ENCODE measurements at places on chromosomes 16 and 17. TPM values are rescaled to one million over a fixed set of nuclear protein-coding genes. Genes with fewer than 3 reads are reported as not detected.
A peak's percentile ranks its signal among the peaks of the same experiment; 100 is the strongest.

The CX3CL1 gene
- 0.35 TPM for total RNA-seq

GRCh38 chr16:25111403-25112166 is at the start of gene LCMT1:
LCMT1 (plus strand) TSS chr16:25111742; CDS start chr16:25111884, 142 bp downstream.
- H3K27me3 ChIP-seq, result no peaks in the 10 kb centered on the region
- H3K4me3 ChIP-seq, result peak within 1 kb of the TSS; percentile 79
- peak; percentile 97 for DNase-seq
- no peaks in the 10 kb centered on the region for H3K36me3 ChIP-seq
- peak within 1 kb of the TSS; percentile 31 for H3K27ac ChIP-seq
- H3K4me1 ChIP-seq, result peaks cover 18% of the 10 kb centered on the region

The TRPV3 gene
- 3.6 TPM for total RNA-seq

DNA sequence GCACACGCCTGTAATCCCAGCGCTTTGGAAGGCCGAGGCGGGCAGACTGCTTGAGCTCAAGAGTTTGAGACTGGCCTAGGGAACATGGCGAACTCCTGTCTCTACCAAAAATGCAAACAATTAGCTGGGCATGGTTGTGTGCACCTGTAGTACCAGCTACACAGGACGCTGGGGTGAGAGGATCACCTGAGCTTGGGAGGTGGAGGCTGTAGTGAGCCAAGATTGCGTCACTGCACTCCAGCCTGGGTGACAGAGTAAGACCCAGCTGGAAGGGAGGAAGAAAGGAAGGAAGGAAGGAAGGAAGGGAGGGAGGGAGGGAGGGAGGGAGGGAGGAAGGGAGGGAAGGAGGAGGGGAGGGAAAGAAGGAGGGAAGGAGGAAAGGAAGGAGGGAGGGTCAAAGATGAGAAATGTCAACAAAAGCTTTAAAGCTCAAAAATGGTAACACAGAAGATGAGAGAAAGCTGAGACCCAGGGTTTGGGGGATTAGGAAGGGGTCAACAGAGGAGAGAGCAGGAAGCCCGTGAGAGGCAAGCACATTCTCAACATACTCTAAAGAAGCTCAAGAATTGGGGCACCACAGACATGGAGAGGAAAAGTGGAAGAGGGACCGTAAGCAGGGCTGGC is 5.0 kb upstream of the KRT19 start:
- H3K36me3 ChIP-seq, result no peaks in the 10 kb centered on the region
- no peak overlapping the region for H3K4me3 ChIP-seq
- no peaks in the 10 kb centered on the region for H3K27me3 ChIP-seq
- no peak for DNase-seq
- peaks cover 59% of the 10 kb centered on the region for H3K4me1 ChIP-seq

GRCh38 chr17:70368011-70368410 is 198.7 kb downstream of the KCNJ2 start:
- no peaks in the 10 kb centered on the region for H3K36me3 ChIP-seq
- DNase-seq, result no peak
- H3K27me3 ChIP-seq, result peaks cover 6% of the 10 kb centered on the region
- H3K4me3 ChIP-seq, result no peak overlapping the region

DNA sequence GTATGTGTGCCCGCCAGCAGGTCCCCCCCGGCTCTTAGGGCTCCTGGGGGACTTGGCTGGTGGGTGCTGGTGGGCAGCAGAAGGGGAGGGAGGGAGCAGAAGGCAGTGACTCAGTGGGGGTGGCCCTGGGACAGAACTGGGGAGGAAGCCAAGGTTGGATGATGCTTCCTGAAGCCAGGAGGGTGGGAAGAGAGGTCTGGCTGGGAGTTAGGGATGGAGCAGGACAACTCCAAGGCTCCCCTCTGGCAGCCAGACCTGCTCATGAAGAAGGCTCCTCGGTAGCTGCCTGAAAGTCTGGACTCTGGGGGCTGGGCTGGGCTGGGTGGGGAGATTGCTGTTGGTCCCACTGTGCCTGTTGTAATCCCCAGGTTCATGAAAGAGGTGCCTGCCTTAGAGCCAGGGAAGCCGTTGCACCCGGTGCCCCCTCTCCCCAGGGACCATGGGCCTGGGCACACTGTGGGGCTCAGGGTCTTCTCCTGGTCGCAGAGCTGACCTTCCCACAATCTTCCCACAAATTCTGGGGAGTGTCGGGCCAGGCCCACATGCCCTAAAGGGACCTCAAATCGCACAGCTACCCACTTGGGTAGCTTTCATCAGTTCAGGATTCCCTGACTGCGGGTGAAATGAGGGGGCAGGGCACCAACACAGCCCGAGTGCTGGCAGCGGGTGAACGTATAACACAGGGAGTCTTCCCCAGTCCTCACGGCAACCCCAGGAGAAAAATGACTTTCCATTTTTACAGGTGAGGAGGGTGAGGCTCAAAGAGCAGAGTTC is 1.1 kb upstream of the PLEKHG4 start:
- DNase-seq, result peak; percentile 72
- peak overlapping the region; percentile 71 for H3K4me3 ChIP-seq
- 0 out of 2 replicates have a peak, but pooled peaks cover 4% of the 10 kb centered on the region for H3K36me3 ChIP-seq
- no peaks in the 10 kb centered on the region for H3K27me3 ChIP-seq
- peaks cover 23% of the 10 kb centered on the region for H3K4me1 ChIP-seq
- H3K27ac ChIP-seq, result peak overlapping the region; percentile 99

GRCh38 chr16:85924675-85925074 is 25.7 kb downstream of the IRF8 start:
- peaks cover 76% of the 10 kb centered on the region for H3K27me3 ChIP-seq
- DNase-seq, result peak; percentile 14

DNA sequence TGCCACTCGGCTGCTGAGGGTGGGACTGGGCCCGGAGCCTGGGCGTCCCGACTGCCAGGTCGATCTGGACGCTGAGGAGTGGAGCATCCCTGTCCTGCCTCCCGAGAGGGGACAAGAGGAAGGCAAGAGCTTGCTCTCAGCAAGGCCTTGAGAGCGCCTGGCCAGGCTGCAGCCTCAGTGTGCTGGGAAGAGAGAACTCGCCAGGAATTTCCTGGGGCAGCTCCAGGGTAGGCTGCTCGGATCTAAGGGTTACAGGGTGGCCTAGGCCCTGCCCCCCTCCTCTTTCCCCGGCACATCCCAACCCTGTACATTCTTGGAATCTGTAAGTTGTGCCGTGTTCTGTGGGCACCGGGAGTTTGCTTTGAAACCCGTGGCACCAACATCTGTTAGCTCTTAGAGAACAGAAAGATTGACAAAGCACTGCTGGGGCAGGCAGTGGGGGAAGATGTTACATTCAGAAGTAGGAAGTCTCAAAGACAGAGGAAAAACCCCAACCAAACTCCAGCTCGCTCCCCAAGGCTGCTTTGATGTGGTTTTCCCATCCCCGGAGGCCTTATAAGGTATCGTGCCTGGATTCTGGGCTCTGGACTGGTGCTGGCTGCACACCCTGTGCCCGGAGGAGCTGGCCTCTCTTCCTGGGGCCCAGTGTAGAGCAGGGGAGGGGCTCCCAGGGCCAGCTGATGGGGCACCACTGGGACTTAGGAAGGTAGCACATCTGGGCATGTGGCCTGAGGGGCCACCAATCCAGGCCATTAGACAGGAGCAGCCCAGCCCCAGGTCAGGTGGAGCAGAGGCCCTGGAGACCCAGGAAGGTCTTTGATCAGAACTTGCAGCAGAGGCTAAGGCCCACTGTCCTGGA is 55.2 kb downstream of the NKD1 start:
- H3K4me1 ChIP-seq, result peaks cover 5% of the 10 kb centered on the region
- H3K4me3 ChIP-seq, result no peak overlapping the region

DNA sequence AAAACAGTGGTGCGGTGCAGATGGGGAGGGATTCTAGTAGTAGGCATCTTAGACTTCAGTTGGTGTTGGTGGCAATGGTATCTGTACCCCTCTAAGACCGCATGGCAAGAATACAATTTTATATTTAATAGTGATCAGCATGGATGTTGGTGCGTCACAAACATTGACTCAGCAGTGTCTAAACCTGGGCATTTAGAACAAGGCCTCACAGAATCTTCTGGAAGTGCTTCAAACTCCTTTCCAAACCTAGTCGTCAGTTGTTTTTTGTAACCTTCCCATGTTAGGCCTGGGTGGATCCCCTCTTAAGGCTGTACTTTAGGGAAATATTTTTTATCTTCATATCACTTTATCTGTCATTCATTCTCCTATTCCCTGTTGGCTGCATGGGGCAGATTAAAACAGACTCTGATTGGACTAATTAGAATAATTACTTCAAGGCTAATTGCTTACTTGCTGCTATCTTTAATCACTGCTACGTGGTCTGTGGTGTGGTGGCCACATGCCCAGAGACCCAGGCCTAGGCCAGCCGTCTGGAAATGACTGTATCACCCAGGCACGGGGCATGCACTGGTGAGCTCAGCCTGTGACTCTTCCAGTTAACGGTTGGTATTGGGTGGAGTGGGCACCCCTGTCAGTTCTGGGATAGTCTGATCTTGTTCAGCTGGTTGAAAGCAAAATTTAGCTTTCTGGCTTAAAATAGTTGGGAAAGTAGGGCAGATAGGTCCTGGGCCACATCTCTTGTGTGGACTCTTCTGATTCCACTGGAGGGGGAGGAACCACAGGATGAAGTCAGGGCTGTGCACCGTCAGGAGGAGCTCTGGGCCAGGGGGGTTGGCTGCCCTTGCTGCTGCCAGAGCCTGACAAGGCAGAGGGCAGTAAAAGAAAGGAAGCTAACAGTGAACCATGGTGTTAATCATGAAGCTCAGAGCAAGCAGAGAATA is 4.5 kb downstream of the ALKBH5 start:
- peak overlapping the region; percentile 95 for H3K4me3 ChIP-seq
- H3K27ac ChIP-seq, result peak overlapping the region; percentile 43
- peaks cover 34% of the 10 kb centered on the region for H3K4me1 ChIP-seq
